ENCODE measurements at places on chromosomes 4 and X.

GRCh38 chr4:5639556-5639955 lies 68.8 kb downstream of the EVC2 start:
- DNase-seq = no peak

DNA sequence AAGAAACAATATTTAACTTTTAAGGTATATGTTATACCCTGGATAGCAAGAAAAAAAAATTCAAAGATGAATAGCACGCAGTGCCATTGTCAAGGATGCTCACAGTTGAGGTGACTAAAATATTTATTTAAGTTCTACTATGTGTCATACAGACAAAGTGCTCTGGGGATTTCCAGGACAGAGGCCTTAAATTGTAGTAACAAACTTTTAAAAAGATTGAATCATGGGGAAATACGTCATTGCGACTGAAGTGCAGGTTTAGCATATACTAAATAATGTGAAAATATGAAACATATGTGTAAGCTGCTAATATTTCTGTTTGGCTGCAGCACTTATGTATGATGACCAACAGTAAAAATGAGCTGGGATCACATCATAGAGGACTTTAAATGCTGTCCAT lies 748.0 kb upstream of the PCDH7 start:
- DNase-seq = no peak

- DNase-seq = peak; percentile 81
These were observed 250 bp downstream of the USP9X start for GRCh38 chrX:41085512-41085877.

DNA sequence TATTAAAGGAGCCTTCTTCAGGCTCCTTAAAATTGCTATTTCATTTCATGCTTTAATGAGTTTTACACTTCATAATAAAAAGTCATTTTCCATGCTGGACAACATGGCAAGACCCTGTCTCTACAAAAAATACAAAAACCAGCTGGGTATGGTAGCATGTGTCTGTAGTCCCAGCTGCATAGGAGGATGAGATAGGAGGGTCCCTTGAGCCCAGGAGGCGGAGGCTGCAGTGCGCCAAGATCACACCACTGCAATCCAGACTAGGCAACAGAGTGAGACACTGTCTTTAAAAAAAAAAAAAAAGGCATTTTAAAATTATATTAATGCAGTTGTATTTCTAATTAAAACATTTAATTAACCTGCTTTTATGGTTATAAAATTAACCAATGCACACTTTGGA lies 49.2 kb downstream of the PDS5A start:
- DNase-seq = no peak

DNA sequence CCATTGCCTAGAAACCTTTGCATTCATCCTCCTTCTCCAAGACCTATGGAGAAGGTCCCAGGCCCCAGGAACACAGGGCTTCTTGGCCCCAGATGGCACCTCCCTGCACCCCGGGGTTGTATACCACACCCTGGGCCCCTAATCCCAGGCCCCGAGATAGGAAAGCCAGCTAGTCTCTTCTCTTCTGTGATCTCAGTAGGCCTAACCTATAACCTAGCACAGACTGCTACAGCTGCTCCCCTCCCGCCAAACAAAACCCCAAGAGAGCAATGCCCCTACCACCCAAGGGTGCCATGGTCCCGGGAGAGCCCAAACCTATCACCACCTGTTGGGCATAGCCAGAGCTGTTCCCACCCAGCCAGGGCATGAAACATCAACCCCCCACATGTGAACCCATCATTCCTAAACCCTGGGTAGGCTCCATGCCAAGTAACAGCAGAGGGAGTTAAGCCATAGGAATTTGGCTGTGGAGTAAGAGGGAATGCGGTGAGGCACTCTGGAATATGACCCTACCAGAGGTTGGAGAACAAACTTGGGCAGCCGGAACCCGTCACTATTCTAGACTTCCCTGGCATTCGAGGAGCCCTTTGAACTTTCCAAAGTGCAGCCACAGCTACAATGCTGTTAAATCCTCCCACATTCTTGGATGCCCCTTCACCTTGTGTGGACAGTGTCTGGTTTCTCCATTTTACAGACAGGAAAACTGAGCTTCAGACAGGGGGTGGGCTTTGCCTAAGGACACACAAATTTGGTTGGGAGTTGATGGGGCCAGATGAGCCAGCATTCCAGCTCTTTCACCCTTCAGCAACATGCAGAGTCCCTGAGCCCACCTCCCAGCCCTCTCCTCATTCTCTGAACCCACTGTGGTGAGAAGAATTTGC lies 10.9 kb upstream of the SASH3 start:
- no peak for DNase-seq

GRCh38 chrX:14039344-14039743 lies 9.7 kb upstream of the GEMIN8 start:
- DNase-seq = peak; percentile 68

- DNase-seq = no peak
These were observed 12.4 kb downstream of the TNIP2 start for GRCh38 chr4:2743518-2744445.

GRCh38 chr4:8260656-8261111 lies 8.9 kb upstream of the HTRA3 start:
- DNase-seq = no peak

- no peak for DNase-seq
These were observed 60.2 kb upstream of the MAOA start for GRCh38 chrX:43595931-43596330.

GRCh38 chrX:4547213-4547836 lies 833.9 kb upstream of the PRKX start:
- DNase-seq = peak; percentile 23

DNA sequence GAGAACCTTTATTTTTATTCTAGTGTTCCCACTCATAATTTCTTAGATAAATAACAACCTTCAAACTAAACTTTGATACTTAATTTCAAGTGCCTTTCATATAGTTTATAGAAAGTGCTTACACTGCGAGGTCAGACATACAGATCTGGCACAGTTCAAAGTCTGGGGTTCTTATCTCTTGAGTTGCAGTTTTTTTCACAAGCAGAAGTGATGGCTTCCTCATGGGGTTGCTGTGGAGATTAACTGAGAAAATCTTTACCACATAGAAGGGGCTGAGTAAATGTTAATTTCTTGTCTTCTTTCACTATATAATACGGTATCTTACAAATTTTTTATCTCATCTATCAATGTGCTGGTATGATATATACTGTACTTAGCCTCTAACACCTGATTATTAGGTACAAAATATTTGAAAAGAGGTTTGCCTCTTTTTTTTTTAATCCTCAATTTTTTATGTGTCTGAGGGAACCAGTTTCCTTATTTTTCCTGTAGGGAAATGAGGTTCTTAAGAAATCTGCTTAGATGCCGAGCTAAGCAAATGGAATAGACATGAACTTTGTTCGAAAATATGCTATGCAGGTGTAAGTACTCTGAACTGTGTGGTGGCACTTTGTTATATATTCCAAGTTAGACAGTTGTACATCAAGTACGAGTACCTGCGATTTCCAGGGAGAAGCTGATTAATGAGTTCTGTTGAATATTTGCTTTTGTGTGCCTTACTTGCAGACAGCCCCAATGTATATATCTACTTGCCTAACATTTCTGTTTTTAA lies 3.3 kb downstream of the ING2 start:
- no peak for DNase-seq

- DNase-seq = no peak
These were observed 16.2 kb downstream of the SLC16A2 start for GRCh38 chrX:74437530-74437929.

DNA sequence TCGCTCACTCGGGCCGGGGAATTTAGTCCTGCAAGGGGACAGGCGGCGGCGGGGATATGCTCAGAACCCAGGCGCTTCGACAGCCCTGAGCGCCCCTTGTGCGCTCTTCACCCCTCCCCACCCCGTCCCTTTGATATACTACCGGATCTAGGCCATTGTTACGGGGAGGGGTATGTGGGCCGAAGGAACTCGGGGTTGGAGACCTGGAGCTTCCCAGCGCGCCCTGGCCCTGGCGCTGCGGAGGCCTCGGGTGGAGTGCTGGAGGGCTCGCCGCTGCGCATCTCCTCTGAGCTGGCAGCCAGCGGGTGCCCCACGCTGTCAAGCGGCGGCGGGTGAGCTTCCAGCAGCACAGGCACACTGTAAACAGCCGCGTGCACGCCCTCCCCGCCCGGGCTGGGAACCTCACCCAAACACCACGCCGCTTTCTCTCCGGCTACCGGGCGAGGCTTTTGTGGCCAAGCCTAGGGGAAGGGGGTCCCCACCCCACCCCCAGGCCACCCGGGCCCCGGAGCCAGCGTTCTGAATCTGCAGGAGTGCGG lies 54.5 kb upstream of the BCOR start:
- peak; percentile 38 for DNase-seq

DNA sequence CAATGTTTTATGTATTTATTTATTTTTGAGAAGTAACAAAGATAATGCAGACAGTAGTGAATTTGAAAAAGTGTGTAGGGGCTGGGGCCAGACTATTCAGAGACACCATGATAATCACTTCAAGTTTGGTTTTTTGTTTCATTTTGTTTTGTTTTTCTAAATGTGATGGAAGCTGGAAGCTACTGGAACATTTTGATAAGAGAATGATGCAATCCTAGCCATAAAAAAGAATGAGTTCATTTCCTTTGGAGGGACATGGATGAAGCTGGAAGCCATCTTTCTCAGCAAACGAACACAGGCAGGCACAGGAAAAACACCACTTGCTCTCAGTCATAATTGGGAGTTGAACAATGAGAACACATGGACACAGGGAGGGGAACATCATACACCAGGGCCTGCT lies 706.6 kb upstream of the EPHA5 start:
- DNase-seq = no peak

DNA sequence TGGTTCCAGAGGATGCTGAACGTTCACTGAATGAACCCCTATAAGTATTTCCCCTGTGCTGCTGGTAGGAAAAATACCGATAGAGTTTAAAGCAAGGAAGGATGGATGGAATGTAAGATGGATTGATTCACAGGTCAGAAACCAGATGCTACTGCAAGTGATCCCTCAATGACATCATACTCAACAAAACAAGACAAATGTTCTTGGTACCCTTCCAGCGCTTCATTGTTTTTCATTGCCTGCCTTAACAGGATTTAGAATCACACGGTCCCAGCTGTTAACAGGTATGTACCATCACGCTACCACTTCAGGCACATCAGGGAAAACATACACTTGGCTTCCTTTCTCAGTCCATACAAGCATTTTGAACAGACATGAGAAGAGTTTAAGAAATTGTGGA lies 118.1 kb upstream of the TLR3 start:
- no peak for DNase-seq

DNA sequence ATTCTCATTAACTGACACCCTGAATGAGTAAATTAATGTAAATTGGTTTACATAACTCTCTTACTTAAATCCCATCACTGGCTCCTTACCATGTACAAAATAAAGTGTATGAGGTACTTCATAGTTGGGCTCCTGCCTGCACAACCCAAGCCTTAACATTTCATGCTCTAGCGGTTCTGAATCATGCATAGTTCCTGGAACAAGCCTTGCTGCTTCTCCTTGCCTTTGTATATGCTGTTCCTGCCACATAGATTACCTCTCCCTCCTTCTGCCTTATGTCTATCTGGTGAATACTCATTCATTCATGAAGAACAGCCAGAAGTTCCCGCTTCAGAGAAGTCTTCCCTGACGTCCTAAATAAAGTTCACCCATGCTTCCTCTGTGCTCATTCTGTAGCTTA lies 594.7 kb downstream of the SMARCA1 start:
- no peak for DNase-seq

- DNase-seq = no peak
These were observed 949.0 kb downstream of the C4orf33 start for GRCh38 chr4:130044788-130045531.

DNA sequence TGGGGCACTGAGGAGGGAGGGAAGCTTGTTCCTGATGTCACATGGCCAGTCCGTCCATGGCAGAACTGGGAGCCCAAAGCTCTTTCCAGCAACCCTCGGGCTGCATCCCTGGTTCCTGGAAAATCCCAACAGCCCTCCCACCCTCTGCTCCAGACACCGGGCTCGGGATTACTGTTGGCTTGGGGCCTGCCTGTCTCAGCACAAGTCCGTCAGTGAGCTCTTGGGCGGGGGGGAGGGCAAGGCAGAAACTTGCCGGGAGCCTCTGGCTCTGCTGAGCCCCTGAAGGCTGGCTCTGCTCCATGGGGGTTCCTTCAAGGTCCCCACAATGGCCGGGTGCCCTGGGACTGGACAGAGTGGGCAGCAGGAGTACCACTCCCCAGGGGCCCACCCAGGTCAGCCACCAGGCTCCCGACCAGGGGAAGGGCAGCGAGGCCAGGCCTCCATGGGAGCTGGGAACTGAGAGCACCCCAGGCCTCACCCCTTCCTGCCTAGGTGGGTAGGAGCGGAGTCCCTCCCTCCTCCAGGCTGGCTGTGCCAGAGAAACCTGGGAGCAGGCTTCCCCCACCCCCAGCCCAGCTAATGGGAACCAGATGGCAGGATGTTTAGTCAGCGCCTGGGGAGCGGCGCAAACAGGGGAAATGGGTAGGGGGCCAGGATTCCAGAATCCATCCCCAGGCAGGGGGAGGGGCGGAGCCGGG lies 6.4 kb upstream of the HAUS7 start:
- no peak for DNase-seq

GRCh38 chrX:6941041-6941440 lies 206.5 kb upstream of the STS start:
- no peak for DNase-seq

GRCh38 chr4:138178566-138178965 lies 63.6 kb downstream of the SLC7A11 start:
- no peak for DNase-seq

- DNase-seq = no peak
These were observed 6.1 kb downstream of the TMPRSS11F start for GRCh38 chr4:68123525-68123924.

DNA sequence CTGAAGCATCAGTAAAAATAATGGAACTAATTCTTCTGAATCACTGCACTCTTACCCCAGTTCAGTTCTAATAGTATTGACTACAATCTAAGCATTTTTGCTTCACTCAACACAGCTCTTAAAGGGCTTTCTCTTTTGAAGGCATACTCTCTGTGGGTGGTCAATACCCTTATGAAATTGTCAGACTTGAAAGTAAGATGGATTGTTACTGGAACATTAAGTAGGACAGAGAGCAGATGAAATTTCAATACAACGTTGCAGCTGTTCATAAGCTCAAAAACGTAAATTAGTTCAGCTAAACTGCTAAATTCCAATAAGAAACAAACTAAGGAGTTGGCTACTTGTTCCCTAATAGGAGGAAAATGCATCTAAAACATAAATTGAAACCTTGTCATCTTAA lies 352.3 kb upstream of the TENM3 start:
- no peak for DNase-seq

- no peak for DNase-seq
These were observed 34.6 kb downstream of the LIMCH1 start for GRCh38 chr4:41572516-41572915.

- no peak for DNase-seq
These were observed 117.2 kb downstream of the CFAP299 start for GRCh38 chr4:80452768-80453167.

DNA sequence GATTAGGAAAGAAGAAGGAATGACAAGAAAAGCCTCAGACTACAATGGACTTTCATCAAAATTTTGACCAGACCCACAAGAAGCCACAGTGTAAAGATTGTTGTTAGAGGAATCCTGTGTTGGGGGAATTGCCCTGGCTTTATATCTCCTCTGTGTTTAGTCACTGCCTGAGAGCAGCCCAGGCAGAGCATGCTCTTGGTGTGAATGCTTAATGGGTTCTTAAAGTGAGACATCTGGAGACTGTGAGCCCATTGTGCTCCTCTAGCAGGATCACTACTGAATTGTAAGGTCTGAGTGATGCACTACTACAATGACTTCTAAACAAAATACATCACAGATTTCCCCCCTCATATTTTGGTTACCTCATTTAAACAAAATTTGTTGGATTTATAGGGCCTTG lies 1860.5 kb upstream of the ADGRL3 start:
- DNase-seq = no peak

GRCh38 chrX:44099366-44099765 lies 126.2 kb upstream of the NDP start:
- DNase-seq = no peak

GRCh38 chrX:22373766-22374165 lies 101.1 kb downstream of the CBLL2 start:
- no peak for DNase-seq
